ENCODE measurements at places on chromosomes 12 and 14.

- DNase-seq, result no peak
These were observed 5.0 kb upstream of the LBHD2 start for GRCh38 chr14:103078860-103079587.

DNA sequence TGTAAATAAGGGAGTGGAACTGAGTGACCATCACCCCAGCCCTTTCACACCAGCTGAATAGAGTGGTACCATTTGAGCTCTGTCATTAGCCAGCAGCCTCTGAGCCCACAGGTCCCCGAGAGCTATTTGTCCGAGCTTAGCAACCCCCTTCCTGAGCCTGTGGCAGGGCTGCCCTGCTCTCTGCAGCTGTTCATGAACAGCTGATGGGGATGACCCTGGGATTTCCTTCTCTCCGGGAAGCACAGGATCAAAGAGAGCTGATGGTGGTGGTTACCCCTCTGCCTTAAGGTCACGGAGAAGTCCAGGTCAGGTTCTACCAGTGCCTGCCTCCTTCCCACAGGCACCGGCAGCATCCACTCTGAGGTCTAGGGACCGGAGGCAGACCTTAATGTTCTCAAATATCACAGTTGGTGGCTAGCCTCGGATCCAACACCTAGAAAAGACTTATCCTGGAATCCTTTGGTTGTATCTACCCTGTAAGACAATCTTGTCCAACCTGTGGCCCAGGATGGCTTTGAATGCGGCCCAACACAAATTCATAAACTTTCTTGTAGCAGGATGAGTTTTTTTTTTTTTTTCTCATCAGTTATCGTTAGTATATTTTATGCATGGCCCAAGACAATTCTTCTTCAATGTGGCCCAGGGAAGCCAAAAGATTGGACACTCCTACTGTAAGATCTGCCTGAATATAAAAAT, 81.1 kb downstream of the ESRRB start:
- no peak for DNase-seq

- DNase-seq, result no peak
These were observed 51.5 kb upstream of the SLC2A13 start for GRCh38 chr12:40157336-40157735.

- DNase-seq, result no peak
These were observed 323.5 kb downstream of the ALG10 start for GRCh38 chr12:34345801-34346200.

GRCh38 chr14:89607453-89607852, 190.4 kb upstream of the FOXN3 start:
- no peak for DNase-seq

- DNase-seq, result no peak
These were observed 5.7 kb downstream of the SLC4A8 start for GRCh38 chr12:51430196-51430895.

DNA sequence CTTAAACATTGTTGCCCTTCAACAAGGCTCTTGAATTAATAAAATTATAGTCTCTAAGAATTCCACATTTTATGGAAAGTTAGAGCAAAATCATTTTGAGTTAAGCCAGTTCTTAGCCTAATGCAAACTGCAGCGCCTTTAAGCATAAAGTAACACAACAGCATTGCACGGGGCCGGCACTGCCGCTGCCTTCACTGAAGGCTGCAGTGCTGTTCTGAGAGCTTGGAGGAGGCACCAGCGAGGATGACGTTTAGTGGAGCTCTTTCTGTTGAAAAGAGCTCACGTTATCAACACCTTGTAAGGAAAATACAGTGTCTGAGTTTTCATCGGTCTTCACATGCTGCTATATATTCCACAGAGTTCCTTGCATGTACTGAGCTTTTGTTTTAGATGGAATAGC, 38.3 kb upstream of the DYNC1H1 start:
- no peak for DNase-seq

- no peak for DNase-seq
These were observed 24.0 kb upstream of the IRF2BPL start for GRCh38 chr14:77052281-77053044.

DNA sequence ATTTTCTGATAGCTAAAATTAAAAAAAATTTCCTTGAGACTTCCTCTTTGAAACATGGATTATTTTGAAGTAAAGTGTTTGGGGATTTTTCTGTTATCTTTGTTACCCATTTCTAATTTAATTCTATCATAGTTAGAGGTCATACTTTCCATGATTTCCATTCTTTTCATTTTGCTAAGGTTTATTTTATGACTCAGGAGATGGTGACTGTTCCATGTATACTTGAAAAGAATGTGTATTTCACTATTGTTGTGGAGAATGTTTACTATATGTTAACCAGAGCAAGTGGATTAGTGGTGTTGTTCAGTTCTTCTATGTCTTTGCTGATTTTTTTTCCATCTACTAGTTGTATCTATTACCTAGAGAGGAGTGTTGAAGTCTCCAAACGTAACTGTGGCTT, 250.5 kb upstream of the PELI2 start:
- DNase-seq, result no peak

DNA sequence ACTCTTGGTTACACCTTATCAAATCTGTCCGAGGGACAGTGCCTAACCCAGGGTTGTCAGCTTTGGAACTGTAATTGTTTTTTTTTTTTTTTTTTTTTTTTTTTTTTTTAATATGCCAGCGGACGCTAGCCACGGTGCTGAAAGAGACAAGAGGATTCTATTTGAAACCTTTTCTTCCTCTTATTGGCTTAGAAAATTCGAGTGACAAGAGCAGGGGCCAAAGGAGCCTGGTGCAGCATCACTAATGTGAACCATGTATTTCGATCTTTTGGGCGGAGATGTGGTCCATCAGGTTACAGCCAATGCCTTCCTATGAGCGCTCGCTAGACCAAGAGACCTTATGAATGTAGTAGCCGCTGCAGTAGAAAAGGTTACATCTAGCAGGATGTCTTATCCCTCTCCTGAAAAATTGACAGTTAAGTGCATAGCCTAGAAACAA, 922 bp downstream of the PTPRR start:
- peak; percentile 46 for DNase-seq

GRCh38 chr14:26833621-26834176, 235.9 kb upstream of the NOVA1 start:
- DNase-seq, result no peak

DNA sequence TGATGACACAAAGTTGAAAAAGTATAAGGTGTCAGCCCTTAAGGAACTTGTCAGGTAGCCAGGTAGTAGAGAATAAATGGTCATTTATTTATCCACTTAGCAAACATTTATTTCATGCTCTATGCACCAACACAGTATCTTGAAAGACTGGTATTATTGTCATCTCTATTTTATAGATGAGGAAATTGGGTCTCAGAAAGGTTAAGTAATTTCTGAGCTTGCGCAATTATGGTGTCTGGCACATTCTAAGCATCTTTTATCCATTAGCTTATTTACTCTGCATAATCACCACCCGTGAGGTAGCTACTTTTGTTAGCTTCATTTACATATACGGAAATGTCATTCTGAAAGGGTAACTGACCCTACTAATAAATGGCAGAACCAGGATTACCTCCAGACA, 2.5 kb upstream of the UTP20 start:
- no peak for DNase-seq

- DNase-seq, result no peak
These were observed 1.8 kb downstream of the ZDHHC22 start for GRCh38 chr14:77139540-77140358.

DNA sequence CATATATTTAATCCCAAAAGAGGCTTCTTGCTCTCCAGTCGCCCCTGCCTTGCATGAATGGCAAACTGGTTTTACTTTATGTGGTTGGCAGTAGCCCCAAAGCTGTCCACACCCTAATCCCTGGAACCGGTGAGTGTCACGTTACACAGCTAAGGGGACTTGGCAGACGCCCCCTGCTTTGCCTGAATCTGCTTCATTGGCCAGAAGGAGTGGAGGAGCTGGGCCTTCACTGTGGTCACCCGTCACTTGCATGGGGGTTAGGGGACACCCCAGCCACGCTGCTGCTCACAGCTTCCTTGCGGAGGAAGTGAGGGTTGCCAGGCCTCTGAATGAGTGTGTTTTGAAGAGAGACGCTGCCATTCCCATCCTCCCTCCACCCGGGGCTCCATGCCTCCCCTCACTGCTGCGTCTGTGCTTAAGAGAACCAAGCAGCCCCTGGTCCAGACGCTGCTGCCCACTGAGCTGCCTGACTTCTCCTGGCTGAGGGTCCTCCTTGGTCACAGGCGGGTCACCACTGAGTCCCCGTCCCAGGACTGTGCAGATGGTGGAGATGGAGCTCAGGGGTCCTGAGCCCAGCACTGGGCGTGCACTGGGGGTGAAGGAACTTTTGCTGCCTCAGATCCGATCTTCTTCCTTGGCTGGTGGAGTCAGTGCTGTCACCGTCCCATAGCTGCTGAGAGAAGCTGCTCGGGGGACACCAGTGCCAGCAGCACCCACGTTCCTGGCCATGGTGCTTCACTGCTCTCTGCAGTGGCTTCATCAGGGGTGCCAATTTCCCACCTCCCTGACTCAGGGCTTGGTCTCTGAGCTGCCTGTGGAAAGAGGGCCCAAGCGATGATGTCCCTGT, 39.8 kb downstream of the GALNT9 start:
- no peak for DNase-seq

DNA sequence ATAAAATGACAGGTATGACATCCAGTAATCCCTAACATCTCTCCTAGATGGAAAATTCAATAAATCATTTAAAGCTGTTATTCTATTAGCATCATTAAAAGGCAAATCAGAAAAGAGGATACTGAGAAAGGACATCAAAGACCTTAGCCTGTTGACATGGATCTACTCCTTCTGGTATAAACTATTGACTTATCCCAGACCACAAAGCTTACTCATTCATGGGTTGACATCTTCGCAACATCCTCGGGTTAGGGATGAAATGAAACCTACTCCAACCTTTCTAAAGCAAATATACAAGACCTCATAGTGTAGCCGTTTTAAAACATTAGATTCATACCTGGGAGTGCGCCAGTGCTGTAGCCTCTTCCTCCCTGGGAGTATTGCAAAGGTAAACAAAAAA, 191.5 kb upstream of the BTG1 start:
- DNase-seq, result no peak

GRCh38 chr14:22084393-22085281, 411.0 kb upstream of the OR4E1 start:
- peak; percentile 46 for DNase-seq

DNA sequence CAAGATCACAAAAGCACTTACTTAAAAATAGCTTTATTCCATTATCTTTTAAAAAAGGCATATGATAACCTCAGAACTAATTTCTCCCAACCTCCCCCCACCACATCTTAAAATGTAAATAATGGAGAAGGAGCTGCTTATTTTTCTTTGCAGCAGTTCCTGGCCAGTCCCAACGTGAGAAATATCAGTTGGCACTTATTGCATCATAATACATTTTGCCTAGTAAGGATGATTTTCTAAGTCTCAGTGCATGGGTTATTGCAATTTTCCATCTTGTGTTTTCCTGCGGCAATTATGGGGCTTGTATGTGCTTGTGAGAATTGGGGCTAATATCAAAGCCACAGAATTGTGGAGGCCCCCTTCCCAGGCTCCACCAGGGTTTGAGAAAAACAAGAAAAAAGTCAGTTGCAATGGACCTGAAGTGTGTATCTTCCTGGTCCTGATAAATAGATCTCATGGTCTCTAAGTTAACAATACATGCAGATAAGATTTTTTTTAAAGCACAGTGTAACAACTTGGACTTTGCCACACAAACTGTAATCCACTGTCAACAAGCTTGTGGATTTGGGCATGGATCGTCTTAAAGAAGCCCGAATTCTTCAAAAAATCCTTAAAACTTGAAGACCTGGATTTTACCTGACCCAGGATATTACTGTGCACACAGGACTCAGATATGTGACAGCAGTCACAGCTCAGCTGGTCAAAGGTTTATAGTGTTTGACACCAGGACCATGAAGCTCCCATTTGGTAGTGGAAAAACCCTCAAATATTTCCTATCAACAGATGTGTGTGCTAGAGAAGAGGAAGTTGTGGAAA, 2.8 kb upstream of the WSB2 start:
- DNase-seq, result no peak

- no peak for DNase-seq
These were observed 104.0 kb upstream of the CCND2 start for GRCh38 chr12:4169531-4169930.

- no peak for DNase-seq
These were observed 282.9 kb downstream of the RMST start for GRCh38 chr12:97745406-97746101.

DNA sequence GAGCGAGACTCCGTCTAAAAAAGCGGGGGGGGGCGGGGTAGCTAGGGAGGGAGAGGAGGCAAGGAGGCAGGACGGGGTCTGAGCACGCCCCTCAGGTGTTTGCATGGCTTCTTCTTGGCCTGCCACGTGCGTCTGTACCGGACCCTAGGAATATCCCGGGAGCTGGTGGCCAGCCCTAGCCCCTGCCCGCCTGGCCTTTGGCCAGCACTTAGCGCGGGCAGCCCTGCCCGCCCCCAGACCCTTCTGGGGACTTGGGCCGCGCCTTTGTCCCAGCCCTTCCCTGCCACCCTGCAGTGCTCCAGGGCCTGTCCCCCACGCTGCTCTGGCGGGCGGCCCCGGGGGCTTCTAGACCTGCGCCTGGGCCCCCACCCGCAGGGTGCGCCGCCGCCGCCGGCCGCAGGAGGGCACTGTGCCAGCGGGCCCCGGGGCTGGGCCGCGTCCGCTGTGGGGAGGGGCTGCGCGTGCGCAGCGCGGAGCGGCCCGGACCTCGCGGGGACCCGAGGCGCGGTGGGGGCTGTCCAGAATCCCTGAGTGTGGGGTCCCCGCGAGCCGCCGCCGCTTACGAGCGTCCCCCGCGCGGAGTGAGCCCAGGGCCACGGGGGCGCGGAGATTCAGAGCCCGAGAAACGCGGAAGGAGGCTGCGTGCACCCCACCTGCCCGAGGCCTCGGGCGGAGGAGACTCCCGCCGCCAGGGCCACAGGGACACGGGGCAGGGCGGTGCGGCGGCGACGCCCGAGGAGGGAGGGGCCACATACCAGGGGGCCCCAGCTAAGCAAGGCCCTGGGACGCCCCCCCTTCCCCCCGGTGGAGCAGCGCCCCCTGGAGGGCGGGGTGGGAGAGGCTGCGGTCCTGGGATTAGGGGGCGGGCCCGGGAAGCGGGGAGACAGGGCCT, 21.0 kb downstream of the SLC25A29 start:
- peak; percentile 64 for DNase-seq

- no peak for DNase-seq
These were observed 2.1 kb downstream of the MYL6 start for GRCh38 chr12:56160193-56160763.

DNA sequence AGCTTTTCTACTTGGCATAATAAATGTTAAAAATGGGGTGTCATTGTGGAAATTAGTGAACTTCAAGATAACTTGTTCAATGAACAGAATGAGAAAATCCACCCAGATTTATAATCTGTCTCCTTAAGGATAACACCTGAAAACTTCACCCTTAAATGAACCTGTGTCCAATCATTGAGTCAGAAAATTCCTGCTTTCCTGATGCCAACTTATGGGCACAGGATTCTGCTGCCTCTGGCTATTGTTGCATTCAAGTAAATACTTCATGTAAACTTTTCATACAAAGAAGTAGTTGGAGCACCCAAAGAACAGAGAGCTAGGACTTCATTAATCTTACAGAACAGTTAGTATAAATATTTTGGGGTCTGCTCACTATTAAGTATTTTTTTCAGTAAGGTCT, 98.9 kb upstream of the PLEKHA5 start:
- no peak for DNase-seq

DNA sequence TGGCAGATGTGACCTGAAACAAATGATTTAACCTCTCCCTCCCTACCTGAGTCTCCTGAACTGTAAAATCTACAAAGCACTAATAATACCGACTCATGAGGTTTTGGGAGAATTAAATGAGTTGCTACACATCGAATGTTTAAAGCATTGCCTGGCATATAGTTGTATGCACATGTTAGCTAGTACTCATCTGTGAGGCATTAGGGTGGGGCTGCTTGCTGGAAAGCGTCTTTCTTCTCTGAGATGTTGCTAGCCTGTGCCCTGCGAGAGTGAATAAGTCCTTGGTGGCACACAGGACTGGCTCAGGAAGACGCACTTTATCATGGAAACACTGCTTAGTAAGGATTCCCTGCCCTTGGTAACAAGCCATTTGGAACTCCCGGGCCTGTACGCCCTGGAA, 6.1 kb downstream of the RAPGEF3 start:
- no peak for DNase-seq

Data from left kidney (tissue), 8 donors.